ENCODE measurements at places on chromosomes 13 and 19. TPM values are rescaled to one million over a fixed set of nuclear protein-coding genes. Genes with fewer than 3 reads are reported as not detected.

The VSTM2B gene
- not detected for total RNA-seq

The TTC9B gene
- total RNA-seq = not detected

The CELF5 gene
- total RNA-seq = not detected

The ZNF606 gene
- total RNA-seq = 17.5 TPM

The ZNF543 gene
- total RNA-seq = 10.5 TPM

The C1QTNF9B gene
- total RNA-seq = 0.83 TPM

The KLK14 gene
- not detected for total RNA-seq

The ZNF729 gene
- total RNA-seq = not detected

The TGFB1 gene
- total RNA-seq = 14.4 TPM
